ENCODE measurements at places on chromosomes 12 and 14. TPM values are rescaled to one million over a fixed set of nuclear protein-coding genes. Genes with fewer than 3 reads are reported as not detected.

C14orf132 gene
- 3.7 TPM for total RNA-seq

NRXN3 gene
- total RNA-seq: 0.60 TPM

CLEC4E gene
- total RNA-seq: not detected

CLEC1A gene
- total RNA-seq: 0.68 TPM

DNA sequence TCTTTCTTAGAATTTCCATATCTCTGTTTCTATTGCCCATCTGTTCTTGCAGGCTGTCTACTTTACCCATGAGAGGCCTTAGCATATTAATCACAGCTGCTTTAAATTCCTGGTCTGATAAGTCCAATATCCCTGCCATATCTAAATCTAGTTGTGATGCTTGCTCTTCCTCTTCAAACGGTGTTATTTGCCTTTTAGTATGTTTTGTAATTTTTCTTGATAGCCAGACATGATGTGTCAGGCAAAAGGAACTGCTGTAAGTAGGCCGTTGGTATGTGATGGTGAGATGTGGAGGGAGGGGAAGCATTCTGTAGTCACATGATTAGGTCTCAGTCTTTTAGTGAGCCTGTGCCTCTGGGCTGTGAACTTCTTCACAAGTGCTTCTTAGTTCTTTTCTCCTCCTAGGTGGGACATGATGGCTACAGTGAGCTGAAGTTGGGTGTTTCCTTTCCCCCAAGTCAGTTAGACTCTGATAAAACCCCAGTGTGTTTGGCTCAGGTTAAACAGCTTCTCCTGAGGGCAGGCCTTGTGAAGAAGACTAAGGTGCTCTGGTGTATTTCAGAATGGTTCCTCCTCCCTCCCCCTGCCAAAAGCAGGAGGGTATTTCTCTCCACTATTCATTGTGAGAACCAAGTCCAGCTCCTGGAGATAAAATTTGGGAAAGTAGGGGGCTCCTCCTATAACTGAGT, 195.9 kb upstream of the PARP11 start:
- no peak for ATAC-seq

All from esophagus mucosa (tissue), 1 donor.